Stimulated activated CD4-positive, alpha-beta T cell treated with anti-CD3 and anti-CD28 coated beads, Interleukin-1b, Interleukin-23, amount 100 ng/mL, for 48 hours (primary cell): ENCODE measurements at places on chromosomes 11 and 22.

GRCh38 chr11:8033305-8034105 lies 46.4 kb downstream of the EIF3F start:
- peak; percentile 48 for DNase-seq

- DNase-seq, result no peak
These were observed 98.4 kb upstream of the PARVA start for GRCh38 chr11:12278766-12279671.

GRCh38 chr11:85385547-85385946 lies 241.6 kb downstream of the DLG2 start:
- no peak for DNase-seq

GRCh38 chr11:123151796-123152195 lies 43.3 kb downstream of the CLMP start:
- no peak for DNase-seq

- no peak for DNase-seq
These were observed 15.6 kb downstream of the KCNC1 start for GRCh38 chr11:17750013-17750800.

DNA sequence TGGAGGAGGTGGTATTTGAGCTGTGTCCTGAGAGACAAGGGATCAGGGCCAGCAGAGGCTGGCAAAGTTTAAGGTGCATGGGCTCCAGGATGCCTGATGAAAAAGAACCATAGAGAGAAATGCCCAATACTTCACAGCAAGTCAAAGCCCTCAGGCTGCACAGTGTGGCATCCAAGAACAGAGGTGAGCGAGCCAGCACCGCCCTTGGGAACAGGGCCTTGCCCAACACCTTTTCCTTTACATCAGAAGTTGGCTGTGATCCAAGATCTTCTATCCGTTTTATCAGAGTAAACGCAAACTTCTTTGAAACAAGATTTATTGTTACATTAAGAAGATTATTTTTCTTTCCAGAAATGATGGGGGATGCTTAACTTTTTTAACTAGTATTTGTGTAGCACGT lies 1.4 kb downstream of the B3GNT6 start:
- DNase-seq, result no peak

GRCh38 chr11:89235976-89236375 lies 58.3 kb downstream of the TYR start:
- no peak for DNase-seq
